ENCODE measurements at places on chromosomes 2 and 18.

DNA sequence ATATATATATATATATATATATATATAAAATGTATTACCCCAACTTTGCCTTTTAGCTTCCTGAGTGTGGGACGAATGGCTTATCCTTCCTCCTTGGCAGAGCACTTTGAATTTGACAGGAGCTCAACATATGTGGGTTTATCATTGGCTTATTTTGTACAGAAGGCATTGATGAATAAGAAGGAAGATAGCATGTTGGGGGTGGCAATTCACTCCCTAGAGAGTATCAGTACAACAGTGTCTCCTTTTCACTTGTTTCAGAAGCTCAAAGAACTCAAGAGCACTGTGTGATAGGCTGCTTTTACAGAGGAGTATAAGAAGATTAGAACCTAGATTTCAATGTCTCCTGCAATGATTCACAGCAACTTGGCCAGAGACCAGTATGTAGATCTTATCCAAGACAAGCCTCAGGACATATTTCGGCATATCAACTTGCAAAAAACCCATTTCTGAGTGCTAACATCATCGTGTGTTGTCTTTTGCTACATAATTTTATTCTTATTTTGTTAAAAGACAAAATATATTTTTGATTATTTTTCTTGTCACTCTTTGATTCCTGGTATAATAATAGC, 345.8 kb downstream of the SOCS6 start:
- peak; percentile 45 for DNase-seq

DNA sequence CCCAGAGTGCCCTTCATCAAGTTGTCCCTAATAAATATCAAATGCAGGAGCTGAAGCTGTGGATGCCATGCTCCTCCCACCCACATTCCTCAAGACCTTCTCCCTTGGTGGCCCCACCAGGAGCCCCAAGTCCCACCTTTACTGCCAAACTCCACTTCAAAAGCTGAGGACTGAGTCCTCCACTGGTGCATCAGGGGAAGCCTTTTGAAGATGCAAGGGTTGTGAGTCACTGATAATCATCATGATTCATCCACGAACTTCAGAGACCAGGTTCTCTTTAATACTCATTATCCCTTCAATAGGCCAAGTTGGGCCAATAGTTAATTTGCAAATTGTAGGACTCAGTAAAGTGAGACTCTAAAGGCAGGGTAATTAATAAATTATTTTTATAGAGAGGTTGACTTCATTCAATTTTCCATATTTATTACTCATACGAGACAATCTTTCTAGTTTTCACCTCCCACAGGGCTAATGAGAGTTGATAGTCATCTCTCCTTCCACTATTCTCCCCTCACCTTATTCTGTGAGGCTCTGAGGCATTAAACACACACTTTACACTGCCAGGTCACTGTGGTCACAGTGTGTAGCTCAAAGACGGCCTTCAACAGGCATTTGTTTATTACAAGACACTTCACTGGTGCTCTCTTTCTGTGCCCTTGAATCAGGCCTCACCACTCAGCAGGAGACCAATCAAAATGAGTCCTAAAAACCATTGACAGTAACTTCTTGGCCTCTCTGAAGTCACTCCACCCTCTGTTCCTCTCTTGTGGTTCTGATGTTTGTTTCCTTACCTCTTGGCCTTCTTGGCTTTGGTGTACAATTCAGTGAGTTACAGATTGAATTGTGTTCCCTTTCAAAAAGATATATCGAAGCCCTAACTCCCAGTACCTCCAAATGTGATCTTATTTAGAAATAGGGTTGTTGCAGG, 99.9 kb downstream of the TRIB2 start:
- DNase-seq, result no peak

DNA sequence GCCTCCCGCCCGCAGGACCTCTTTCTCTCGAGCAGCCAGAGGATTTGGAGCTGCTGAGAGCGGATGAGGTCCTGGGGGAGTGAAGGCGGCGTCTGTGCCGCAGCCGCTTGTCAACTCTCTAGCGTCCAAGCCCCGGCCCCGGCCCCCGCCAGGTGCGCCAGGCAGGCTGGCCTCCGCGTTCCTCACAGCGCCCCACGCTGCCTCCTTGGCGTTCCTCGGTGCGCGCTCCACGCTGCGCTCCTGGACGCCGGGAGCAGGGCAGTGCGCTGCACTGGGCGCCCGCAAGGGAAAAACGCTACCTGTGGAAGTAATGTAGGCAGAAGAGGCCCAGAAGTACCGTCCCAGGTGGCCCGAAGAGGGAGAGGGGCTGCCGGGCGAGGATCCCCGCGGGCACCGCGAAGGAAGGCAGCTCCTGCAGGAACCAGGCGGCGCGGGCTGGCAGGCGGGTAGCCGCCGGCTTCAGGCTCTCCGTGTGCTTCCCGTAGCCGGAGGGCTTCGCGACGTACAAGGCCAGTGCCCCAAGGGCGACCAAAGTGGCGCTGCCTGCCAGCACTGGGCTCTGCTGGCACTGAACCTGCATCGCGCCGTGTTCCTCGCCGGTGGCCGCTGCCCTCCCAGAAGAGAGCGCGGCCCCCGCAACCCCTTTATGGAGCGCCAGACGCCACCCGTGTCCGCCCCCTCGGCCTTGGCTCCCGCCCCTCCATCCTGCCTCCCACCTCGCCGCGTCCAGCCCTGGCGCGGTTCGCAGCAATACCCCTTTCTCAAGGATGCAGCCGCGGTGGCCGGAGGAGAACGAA, at the start of gene SRD5A2:
Gene SRD5A2, minus strand, starts transcription at position 618 of the 797 bp plus-strand sequence. Its CDS starts 38 bp downstream, at position 580.
- DNase-seq, result no peak

DNA sequence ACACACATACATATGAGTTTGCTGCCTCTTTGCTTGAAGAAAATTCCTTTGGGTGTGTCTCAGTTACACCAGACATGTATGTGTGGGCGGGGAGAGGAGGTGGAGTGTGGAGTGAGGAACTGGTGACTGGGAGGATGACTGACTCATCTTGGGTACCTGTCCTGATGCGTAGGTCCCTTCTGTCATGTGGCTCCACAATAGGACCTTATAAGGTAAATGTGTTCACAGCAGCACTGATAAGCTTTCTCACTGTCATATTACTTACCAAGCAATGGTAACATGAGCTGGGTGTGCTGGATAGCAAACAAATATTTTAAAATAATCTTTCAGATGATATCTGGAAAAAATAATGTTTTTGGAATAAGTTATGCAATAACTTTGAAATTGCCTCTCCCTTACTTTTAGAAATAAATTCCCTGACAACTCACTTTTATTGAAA, 45.1 kb downstream of the SLC9A2 start:
- peak; percentile 41 for DNase-seq

DNA sequence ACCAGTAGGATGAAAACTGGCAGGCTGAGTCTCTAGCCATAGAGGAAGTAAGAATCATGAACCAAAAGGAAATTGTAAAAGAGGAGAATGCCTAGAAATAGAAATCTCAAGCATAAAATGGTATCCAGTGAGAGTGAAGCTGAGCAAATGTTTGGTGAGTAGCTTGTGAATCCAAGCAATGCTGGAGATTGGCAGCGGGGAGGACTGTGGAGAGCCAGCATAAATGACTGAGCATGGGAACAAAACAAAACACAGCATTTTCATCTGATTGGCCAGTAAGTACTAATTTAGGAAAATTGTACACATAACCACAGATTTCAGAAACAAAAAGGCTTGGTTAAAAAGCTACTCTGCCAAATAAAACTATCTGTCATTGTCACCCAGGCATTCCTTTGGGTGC, 390.0 kb downstream of the STK39 start:
- no peak for DNase-seq

DNA sequence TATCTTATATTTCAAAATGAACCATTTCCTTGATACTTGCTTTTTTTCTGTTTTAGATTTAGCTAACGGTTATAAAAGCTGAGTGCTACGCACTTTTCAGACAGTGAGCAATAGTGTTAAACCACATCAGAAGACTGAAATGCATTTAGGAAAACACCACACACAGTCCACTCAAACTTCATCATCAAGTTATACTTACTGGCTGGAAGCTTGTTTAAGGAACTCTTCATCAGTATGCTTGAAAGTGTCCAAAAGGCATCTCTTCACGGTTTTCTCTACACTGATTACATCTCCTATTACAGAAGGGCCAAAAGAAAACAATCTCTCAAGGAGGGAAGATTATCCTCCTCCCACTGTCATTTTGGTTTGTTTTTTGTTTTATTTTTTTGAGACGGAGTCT, 19.7 kb downstream of the ILKAP start:
- DNase-seq, result no peak

All from erythroblast (primary cell).